ENCODE measurements at places on chromosomes 6 and 20.

GRCh38 chr6:35419417-35419816 is 32.7 kb upstream of the FANCE start:
- DNase-seq, result no peak

- DNase-seq, result no peak
These were observed 111.9 kb upstream of the SIRPG start for GRCh38 chr20:1769491-1769890.

GRCh38 chr20:32809907-32810306 is 9.8 kb upstream of the MAPRE1 start:
- DNase-seq, result no peak

GRCh38 chr6:73460056-73460455 is 1.5 kb upstream of the MTO1 start:
- no peak for DNase-seq

- no peak for DNase-seq
These were observed 28.6 kb upstream of the NOTCH4 start for GRCh38 chr6:32252331-32253009.

GRCh38 chr20:61841551-61841950 is 224.1 kb downstream of the TAF4 start:
- DNase-seq, result no peak

DNA sequence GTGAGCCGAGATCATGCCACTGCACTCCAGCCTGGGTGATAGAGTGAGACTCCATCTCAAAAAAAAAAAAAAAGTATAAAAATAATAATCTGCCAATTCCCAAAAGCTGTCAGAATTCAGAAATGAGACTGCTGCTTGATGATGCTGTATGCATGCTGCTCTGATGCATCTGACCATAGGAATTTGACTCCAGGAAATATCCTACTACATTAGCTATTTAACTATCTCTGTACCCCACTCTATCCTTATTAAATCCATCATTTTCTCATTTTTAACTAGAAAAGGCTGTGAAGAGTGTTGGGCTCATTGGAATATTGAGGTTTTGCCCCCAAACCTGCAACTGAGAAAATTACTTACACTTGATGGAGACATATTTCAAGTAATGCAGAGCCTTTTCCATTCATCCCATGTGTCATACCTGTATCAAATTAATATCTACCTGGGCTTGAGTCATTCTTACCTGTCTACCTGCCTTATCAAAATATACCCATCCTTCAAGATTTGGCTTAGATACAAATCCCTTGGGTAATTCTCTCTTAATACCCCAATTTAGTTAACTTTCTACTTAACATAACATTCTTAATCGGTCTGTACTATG is 135.2 kb upstream of the PREP start:
- DNase-seq, result no peak

DNA sequence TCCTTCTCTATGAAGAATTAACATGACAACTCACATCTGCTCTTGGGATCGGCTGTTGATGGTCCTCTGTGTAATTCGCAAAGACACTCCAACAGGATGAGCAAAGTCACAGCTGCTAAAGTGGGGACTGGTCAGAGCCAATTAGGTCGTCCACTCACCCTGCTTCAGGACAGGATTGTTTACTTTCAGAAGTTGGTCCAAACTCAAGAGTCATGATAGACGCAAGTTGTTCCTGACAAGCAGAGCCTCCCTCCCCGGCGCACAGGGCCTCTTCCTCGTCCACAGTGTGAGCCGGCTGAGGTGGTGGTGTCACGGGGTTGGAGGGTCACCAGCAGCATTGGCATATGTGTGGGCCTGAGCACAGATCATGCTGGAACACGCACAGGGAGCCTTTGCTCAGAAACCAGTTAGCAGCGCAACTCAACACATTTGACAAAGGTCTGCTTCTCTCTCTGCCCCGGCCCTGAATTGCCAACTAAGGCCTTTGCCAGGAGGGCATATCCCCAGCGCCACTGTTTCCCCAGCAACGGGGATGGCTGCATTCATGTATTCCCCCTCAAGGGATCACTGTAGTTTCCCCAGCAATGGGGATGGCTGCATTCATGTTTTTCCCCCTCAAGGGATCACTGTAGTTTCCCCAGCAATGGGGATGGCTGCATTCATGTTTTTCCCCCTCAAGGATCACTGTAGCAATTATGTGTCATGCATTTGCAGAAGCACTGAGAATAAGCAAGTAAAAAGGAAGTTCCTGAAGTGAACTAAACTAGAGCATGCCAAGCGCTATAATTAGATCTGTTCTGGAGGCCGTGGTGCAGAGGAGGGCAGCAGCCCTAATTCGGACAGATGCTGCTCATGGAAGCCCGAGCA is 111.7 kb downstream of the THBS2 start:
- no peak for DNase-seq

GRCh38 chr6:137387096-137387764 is 107.0 kb downstream of the OLIG3 start:
- DNase-seq, result no peak

DNA sequence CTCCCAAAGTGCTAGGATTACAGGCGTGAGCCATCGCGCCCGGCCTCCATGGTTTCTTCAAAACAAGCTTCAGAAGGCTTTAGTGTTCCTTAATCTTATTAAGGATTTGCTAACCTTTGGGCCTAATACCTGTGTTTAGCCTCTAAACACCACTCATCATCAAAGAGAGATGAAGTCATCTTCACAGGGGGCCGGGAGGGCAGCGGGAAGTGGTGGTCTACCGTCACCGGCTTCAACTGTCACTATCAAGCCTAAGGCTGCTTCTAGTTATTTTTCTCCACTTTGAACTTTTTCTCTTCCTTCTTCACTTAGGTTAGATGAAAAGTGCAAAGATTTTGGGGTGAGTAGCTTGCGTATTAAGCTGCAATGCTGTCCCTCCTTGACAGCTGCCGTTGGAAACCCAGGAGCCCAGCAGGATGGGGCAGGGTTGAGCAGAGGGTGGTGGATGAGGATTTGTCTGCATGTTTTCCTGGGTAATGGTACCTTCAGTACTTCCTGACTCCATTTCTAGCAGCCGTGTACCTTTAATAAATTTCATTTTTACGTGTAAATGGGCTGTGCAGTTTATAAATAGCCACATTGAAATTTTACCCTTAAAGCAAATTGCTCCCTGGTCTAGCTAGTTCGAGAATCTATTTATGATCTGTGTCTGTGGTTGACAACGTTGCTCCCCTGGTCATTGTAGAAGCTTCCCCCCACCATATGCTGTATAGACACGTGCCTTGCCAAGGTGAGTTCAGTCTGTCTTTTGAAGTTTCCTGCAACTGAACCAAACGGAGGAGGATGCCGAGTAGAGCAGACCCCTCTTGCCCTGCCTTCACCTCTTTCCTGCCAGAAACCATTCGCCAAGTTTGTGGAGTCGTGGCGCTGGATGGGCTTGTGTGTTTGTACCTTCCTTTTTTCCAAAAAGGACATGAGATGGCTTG is 64.8 kb downstream of the SYNJ2 start:
- no peak for DNase-seq

DNA sequence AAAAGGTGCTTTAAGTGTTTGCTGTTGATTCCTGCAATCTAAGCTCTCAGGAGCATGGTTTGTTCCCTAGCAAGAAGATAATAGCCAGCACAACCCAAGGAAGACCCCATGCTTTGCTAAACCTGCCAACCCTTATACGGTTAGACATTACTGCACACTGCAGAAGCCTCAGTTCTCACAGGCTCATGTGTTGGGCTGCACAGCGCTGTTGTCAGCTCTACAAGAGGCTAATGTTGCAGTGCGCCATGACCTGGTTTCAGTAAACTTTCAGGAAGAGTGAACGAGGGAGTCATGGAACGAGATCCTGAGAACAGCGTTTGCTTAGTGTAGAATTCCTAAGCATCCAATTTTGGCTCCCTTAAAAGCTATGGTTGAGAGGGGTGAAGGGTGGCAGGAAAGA is 218.5 kb downstream of the ARHGAP18 start:
- DNase-seq, result no peak

DNA sequence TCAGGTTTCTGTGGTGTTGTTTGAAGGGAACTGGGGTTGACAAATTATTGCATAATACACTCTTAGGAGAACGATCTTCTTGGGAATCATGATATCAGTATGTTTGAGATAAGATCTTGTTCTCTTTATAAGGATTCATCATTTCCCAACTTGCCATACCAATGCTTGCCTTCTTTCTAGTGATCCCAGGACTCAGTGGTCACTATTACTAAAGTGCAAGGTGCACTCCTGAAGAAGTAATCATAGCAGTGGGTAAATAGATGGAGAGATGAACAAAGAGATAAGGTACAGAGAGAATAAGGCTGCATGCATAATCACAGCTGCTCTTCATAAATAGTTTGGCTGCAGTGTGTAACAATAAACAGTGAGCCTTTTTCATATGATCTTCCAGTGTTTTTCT is 404.0 kb downstream of the DOK5 start:
- no peak for DNase-seq

- DNase-seq, result no peak
These were observed 101.2 kb upstream of the TRAF3IP2 start for GRCh38 chr6:111706841-111707391.

- DNase-seq, result no peak
These were observed 54.9 kb upstream of the PDE10A start for GRCh38 chr6:165717732-165718465.

DNA sequence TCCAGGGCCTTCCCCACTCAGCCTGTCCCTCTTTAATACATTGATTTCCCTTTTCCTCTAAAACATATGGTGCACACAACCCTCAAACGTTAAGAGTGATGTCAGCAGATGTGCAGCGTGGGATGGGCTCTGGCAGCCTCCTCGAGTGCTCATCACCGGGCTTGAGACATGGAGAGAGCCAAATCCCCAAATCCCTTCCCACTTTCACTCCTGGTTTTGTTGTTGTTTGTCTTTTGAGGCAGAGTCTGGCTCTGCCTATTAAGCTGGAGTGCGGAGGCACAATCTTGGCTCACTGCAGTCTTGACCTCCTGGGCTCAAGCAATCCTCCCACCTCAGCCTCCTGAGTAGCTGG is 5.8 kb upstream of the PLTP start:
- DNase-seq, result no peak

DNA sequence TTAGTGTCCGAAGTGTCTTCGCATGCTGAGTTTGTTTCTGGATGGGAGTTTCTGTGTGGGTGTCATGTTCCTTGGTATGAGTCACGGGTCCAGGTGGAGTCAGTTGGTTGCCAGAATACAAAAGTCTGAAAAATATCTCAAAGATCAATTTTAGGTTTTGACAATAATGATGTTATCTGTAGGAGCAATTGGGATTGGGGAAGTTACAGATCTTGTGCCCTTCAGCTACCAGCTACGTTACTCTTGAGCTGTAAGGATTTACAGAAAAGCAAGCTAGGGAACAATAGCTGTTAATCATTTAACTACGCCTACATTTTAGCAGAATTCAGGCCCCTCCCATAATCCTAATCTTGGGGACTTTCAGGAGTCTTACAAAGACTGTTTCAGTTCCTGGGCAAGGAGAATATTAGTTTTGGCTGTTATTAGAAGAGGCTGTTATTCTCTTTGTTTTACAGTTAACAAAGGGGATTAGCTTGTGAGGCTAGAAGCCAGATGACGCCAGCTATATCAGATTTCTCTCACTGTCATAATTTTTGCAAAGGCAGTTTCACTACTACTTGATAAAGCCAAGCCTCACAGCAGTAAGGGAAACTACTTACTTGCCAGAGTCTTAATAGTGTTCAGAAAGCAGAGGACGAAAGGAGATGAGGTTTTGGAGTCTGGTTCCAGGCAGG is 15.4 kb upstream of the SLC22A16 start:
- no peak for DNase-seq

- no peak for DNase-seq
These were observed 304.0 kb downstream of the QKI start for GRCh38 chr6:163718537-163718936.

GRCh38 chr6:157323966-157324300 is 614 bp upstream of the TMEM242 start:
- DNase-seq, result peak; percentile 38

GRCh38 chr6:11326116-11326515 is 93.6 kb upstream of the NEDD9 start:
- no peak for DNase-seq

- peak; percentile 50 for DNase-seq
These were observed 267.0 kb downstream of the TMEM242 start for GRCh38 chr6:157056275-157056674.

DNA sequence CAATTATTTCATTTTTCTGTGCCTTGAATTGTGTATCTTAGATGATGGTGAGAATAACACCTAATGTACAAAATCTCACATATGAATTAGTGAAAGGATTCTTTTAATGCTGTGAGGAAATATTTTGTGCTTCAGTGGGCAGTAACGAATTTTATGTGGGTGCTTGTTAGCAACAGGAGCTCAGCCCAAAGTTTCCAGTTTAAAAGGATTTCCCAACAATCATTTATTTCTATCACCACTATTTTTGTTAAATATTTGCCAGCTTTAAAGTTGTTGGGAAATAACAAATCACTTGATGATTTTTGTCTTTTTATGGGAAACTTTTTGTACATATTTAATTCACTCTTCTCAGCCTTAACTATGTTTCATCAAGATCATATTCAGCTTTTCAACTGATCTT is 111.8 kb downstream of the QKI start:
- no peak for DNase-seq
